ENCODE measurements at places on chromosomes 16 and 17.

DNA sequence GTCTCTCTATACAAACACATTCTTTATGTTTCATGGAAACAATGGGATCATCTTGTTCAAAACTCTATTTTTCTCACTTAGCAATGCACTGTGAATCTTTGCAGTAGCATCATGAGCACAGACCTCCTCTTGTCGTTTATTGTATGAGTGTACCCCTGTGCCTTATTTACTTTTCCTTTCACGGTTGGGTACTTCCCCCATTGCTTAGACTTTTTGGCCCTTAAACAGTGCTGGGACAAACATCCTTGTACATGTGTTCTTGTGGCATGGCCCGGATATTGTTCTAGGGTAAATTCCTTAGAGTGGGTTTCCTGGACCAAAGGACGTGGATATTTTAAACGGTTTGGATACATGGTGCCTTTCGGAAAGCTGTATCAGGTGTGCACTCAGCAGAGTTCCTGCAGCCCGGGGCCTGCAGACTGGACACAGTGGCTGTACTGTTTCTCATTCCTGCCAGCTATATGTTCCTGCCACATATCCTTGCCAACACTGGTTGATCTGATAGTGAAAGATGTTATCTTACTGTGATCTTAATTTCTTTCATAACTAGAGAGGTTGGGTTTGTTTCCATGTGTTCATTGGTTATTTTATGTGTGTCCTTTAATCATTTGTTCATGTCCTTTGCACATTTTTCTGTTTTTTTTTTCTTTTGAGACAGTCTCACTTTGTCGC is 111.1 kb downstream of the OR1D5 start:
- DNase-seq = no peak

DNA sequence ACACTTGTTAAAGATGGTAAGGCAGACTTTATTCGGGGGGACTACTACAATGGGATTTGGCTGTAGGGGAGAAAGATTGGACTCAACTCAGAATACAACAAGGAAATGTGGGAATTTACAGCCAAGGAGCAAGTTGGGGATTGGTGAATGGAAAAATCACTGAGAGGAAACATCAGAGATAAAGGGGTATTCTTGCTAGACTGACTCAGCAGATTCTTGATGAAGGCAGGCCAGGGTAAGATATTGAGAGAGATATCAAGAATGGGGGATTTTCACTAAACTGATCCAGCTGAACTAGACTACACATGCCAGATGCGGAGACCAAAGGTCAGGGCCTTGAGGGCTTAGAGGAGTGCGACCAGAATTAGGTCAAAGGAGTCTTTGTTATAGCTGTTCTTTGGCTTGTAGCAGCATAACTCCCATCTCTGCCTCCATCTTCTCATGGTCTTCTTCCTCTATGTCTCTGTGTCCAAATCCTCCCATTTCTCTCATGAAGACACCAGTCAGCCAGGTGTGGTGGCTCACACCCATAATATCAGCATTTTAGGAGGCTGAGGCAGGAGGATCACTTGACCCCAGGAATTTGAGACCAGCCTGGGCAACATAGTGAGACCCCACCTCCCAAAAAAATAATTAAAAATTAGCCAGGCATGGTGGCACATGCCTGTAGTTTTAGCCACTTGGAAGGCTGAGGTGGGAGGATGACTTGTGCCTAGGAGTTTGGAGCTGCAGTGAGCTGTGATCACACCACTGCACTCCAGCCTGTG is 17.3 kb downstream of the CHD9NB start:
- DNase-seq = no peak

GRCh38 chr16:71338193-71338592 is 20.3 kb upstream of the CALB2 start:
- no peak for DNase-seq

GRCh38 chr16:20610892-20611349 is 34.8 kb upstream of the ACSM2B start:
- no peak for DNase-seq

GRCh38 chr17:38572669-38573365 is 32.9 kb downstream of the SRCIN1 start:
- DNase-seq = peak; percentile 57

- peak; percentile 78 for DNase-seq
Measured at GRCh38 chr17:42116705-42117396, 4.3 kb downstream of the KAT2A start.

GRCh38 chr17:21742326-21742725 is 50.0 kb downstream of the KCNJ18 start:
- DNase-seq = no peak

DNA sequence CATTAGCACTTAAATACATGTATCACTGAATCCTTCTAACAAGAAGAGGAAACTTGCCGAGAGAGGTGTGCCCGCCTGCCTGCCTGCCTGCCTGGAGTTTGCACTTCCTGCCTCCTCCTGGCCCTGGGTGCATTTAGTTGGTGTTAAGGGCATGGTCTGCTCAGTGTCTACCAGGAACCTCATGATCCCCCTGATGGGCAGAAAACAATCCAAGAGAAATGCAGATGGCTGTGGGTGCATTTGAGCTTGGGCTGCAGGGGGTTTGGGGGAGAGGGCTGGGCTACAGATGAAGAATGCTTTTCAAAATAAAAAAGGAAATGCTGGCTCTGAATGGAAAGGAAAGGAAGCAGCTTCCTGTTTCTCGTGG is 10.1 kb downstream of the KSR1 start:
- no peak for DNase-seq

All from NCI-H510A treated with DMSO at 0.1 percent for 48 hours (cell line).